HS-27A (cell line): ENCODE measurements at places on chromosomes 16 and 17.

GRCh38 chr16:84791088-84791487 lies 28.7 kb upstream of the CRISPLD2 start:
- no peak for DNase-seq

- DNase-seq = no peak
These were observed 18.9 kb downstream of the TMC5 start for GRCh38 chr16:19436540-19436939.

DNA sequence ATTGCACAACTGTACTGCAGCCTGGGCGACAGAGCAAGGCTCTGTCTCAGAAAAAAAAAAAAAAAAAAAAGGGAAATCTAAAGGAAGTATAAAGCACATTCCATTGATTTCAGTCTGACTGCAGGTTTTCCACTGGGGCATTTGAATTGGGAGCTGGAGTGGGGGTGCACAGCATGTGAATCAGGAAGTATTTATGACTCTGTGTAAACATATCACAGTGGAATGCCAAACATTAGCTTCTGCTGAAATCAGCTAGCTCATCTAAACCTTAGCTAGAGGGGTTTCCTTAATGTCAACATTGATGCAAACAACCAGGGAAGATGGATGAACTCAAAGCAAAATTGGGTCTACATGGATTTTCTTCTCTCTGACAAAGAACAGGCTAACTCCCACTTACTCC lies 641.0 kb upstream of the EEF2KMT start:
- no peak for DNase-seq

- DNase-seq = no peak
These were observed 47.6 kb upstream of the AKAP1 start for GRCh38 chr17:57037411-57037810.

DNA sequence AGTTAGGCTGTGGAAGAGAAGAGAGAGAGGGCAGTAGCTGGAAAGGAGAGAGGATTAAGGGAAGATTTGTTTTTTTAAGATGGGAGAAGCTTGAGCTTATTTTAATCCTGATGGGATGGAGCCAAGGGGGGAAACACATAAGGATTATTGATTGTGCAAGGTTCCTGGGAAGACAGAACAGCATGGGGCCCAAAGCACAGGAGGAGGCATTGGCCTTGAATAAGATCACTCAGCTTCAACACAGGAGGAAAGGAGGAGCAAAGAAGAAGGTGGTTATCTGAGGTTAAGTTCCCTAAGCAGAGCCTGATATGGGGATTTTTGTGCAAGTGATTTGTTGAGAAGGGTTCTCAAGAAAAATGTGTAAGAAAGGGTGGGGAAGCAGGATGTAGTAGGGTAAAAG lies 169.8 kb downstream of the ABCC12 start:
- no peak for DNase-seq

GRCh38 chr16:53999841-54000240 lies 286.7 kb downstream of the IRX3 start:
- no peak for DNase-seq

DNA sequence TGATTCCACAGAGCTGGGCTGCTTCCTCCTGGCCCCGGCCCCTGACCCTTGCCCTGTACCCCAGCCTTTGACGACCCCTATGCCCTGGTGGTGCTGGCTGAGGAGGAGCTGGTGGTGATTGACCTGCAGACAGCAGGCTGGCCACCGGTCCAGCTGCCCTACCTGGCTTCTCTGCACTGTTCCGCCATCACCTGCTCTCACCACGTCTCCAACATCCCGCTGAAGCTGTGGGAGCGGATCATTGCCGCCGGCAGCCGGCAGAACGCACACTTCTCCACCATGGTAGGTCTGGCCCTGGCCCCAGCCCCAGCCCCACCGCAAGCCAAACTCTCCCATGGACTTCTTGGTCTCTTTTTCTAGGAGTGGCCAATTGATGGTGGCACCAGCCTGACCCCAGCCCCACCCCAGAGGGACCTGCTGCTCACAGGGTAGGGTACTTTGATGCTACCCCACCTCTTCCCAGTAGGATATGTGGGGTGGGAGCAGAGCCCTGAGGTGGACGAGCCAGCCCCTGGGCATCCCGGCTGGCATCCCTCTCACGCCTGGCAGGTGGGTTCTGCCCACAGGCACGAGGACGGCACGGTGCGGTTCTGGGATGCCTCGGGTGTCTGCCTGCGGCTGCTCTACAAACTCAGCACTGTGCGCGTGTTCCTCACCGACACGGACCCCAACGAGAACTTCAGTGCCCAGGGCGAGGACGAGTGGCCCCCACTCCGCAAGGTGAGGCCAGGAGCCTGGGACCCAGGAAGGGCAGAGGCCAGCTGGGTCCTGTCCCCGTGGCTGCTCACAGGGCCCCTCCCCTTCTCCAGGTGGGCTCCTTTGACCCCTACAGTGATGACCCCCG lies 19.0 kb upstream of the MYO15B start:
- no peak for DNase-seq

GRCh38 chr17:28097901-28098300 lies 55.4 kb downstream of the NLK start:
- no peak for DNase-seq

DNA sequence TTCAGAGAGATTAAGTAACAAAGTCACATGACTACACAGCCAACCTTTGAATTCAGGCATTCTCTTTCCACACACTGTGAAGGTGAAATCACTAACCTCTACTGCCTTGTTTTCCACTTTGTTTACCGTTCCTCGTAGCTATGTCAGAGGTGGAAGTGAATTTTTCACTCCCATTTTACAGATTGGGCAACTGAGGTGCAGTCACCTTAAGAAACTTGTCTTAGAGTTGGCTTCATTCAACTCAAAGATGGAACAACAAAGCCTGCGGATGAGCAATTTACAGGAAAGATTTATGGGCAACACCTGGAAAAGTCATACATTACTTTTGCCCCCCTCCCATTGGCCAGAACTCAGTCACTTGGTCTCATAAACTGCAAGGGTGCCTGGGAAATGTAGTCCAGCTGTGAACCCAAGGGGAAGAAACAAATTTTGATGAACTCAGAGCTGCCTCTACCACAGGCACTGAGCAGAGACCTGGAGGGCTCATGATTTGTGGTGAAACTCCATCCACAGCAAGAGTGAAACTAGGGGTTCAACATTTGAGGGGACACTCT lies 784.6 kb upstream of the EEF2KMT start:
- DNase-seq = no peak

GRCh38 chr17:28599311-28600184 lies 723 bp upstream of the SPAG5 start:
- peak; percentile 31 for DNase-seq
